Bronchial epithelial cell (primary cell): ENCODE measurements at places on chromosomes 1 and 21.

DNA sequence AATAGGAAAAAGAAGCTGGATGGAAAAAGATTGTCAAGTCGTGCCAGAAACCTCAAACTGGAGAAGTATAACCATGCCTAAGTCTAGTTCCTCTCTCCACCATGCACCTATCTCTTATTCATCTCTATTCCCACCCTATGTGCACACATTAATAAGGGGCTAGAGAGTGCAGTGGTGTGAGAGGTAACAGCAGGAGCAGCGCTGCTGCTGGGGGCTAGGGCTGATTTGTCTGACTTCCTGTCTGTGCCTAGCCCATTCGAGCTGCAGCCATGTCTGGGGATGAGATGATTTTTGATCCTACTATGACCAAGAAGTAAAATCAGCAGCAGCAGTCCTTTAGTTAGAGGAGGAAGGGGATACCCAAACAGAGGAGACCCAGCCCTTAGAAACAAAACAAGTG is 43.0 kb downstream of the TRIM33 start:
- no peak for DNase-seq

DNA sequence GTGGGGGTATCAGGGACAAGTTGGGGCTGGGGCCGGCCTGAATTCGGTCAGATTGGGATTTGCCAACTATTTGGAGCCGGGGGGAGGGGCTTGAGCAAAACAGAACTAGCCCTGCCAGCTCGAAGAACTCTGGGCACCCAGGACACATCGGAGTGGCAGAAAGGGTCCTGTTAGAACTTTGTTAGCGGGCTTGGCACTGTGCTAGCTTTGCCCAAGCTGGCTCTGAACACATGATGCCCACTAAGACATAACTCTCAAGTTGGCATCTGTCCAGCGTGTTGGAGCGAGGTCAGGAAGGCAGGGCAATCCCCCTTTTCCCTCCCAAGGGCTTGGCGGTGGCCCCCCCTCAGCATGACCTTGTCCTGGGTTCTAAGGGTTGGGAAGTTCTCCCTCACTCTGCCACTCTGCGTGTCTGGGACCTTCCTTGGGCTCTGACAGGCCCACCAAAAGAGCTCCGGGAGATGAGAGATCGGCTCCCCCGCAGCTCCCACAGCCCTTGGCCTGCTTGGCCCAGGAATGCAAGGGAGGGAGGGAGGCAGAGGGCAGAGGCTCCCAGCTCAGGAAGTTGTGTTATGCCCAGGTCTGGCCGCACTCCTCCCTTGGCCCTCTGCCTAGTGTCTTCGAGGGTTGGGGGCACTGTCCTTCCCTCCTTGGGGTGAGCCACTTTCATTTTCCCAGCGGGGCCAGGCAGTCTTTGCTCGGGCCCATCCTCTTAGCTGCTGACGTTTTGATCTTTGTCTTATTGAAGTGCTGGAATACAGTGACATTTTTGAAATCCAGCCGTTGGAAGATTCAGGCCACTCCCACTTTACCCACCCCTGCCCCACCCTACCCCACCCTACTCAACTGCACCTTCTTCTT is 1.2 kb downstream of the LMNA start:
- DNase-seq: peak; percentile 45

DNA sequence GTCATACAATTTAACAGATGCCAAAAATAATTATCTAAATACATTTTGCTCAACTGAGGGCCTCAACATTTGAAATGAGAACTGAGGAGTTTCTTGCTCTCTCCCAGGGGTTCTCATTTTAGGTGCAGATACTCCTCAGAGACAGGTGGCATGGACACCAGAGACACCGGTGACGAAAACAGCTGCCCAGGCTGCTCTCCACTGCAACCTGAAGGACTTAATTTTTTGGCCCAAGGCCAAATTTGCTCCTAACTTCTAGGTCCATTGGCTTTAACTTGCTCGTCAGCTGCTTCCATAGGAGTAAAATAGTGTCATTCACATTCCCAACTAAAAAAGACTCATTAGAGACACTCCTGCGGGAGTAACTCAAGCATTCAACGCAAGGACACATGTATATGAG is 87.0 kb downstream of the NRIP1 start:
- no peak for DNase-seq

- peak; percentile 27 for DNase-seq
Observed at GRCh38 chr1:48725341-48726046, 51.2 kb downstream of the BEND5 start.

GRCh38 chr1:57620605-57621004 is 196.7 kb upstream of the DAB1 start:
- no peak for DNase-seq

GRCh38 chr1:180137776-180138175 is 16.9 kb upstream of the QSOX1 start:
- DNase-seq: no peak

DNA sequence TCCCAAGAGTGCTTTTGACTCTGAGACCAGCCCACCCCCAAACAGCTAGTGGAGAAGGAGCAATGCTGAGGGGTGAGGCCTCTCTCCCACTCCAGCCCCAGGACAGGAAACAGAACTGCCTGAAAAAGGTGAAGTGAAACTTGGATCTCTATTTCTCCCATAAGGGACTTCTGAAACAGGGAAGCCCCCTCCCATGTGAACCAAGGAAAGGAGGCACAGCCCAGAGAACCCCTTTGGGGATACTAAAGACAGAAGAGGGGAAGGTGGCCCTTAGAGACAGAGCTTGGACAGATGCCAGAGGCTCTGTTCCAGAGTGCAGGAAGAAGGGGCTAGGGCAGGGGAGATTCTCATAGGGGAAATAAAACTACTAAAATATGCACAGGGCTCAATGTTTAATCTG is 2.9 kb downstream of the TNFAIP8L2 start:
- DNase-seq: no peak

- no peak for DNase-seq
Observed at GRCh38 chr1:226576601-226577000, 28.0 kb downstream of the STUM start.

GRCh38 chr1:63612971-63613370 is 19.8 kb downstream of the PGM1 start:
- DNase-seq: no peak

DNA sequence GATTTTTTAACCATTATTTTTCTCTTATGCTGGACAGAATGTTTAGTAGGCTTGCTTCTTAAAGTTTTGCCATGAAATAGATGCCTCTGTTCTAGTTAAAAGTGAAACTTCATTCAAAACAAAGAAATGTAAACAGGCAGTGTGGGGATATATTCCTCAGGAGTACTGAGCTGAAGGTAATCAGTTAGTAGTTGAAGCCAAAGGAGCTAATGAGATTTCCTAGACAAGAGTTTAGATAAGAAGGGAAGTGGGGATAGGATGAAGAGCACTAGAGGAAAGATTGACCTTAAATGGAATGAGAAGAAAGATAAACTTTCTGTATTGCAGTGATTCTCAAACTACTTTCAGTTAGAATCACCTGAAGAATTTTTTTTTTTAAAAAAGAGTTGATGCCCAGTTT is 23.9 kb downstream of the PRRC2C start:
- no peak for DNase-seq

DNA sequence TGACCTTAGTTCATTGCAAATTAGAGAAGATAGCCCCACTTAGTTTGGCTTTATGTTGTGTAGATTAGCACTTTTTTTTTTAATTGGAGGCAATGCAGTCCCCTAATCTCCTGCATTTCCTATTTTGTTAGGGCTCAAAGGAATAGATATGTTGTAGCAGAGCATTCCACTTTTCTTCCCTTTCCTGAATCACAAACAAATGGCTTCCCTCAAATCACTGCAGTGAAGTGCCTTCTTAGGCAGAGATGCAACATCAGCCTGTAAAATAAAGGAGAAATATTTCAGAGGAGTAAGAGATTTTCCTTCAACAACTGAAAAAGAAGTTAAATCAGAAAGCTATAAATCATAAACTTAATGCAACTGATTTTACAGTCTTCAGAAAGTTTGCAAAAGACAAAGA is 271.8 kb upstream of the C1orf105 start:
- DNase-seq: no peak

- no peak for DNase-seq
Observed at GRCh38 chr1:152397474-152397873, 16.6 kb downstream of the CRNN start.

DNA sequence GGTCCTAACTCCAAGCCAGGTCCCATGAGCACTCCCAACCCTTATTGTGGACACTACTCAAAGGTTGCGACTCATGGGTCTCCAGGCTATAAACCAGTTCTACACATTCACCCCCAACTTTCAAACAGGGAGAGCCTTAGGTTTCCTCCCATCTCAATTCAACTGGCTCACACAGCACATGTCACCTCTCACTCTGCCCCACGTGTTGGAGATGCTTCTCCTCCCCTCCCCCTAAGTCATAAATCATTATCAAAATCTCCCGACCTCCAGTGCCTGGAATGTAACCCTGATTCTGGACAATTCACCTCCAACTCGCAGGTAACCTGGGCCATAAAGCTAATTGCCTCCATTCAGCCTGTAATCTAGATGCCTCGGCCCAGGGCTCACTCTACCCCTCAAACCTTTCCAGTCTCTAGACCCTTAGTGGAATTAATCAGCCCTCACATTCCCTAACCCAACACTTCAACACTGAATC is 595 bp downstream of the AK2 start:
- peak; percentile 44 for DNase-seq

- DNase-seq: no peak
Observed at GRCh38 chr1:53568540-53568939, 109.3 kb downstream of the DMRTB1 start.

DNA sequence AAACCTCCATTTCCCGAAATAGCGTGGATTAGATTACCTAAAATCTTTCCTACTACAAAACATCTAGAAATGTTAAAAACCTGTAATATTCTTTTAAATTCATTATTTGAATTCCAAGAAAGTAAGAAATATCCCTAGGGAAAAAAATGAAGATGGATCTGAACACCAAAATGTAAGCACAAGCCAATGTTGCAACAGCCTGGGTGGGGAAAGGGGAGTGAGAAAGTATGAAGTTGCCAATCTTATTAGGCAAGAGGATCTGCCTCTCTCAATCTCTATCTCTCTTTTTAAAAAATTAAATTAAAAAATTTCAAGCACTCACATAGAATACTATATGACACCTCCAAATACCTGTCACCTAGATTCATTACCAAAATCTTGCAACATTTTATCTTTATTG is 74.9 kb upstream of the IRF2BP2 start:
- no peak for DNase-seq

DNA sequence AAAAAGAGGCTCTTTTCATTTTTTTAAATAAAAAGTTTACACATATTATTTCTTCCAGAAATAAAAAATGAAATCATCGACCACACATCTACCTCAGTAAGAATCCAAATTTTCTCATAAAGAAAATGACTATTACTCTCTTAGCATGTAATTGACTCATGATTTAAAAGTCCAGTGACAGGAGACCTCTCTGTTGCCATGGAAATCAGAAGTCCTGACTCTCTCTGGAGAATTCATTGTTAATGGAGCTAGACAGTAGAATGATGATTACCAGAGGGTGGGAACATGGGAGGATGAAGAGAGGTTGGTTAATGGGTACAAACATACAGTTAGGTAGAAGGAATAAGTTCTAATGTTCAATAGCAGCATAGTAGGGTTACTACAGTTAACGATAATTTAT is 5.0 kb upstream of the CLCA4 start:
- DNase-seq: no peak

- no peak for DNase-seq
Observed at GRCh38 chr1:207833381-207833780, 77.5 kb downstream of the CD34 start.
